ENCODE measurements at places on chromosomes 2 and 18. TPM values are rescaled to one million over a fixed set of nuclear protein-coding genes. Genes with fewer than 3 reads are reported as not detected.

DNA sequence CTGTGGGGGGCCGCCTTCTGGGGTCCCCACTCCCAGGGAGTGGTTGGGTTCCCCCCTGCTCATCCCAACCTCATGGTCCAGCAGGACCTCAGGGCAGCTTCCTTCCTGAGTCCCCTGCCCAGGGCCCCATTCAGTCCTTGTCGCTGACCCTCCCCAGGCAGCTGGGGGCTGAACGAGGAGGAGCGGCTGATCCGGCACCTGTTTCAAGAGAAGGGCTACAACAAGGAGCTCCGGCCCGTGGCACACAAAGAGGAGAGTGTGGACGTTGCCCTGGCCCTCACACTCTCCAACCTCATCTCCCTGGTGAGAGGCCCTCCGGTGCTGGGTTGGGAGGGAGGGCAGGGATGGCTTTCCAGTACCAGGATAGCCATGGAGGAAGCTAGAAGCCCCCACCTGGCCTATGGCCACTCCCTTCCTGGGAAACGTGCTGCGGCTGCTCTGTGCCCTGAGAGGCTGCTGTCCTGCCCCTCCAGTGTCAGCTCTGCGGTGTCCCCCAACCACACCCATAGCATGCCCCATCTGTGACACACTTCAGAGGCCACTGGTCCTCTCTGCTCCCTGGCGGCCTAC lies 497 bp downstream of the CHRND start:
- H3K4me1 ChIP-seq, result peaks cover 10% of the 10 kb centered on the region
- no peak overlapping the region for H3K27ac ChIP-seq
- no peaks in the 10 kb centered on the region for H3K36me3 ChIP-seq
- peaks cover 27% of the 10 kb centered on the region for H3K27me3 ChIP-seq

- no peak for DNase-seq
- no peaks in the 10 kb centered on the region for H3K27me3 ChIP-seq
- H3K4me1 ChIP-seq, result no peaks in the 10 kb centered on the region
- H3K4me3 ChIP-seq, result no peak overlapping the region
- H3K27ac ChIP-seq, result no peak overlapping the region
Measured at GRCh38 chr18:8212896-8213780, 396.1 kb upstream of the RAB12 start.

- H3K27me3 ChIP-seq, result no peaks in the 10 kb centered on the region
- H3K36me3 ChIP-seq, result no peaks in the 10 kb centered on the region
- DNase-seq, result no peak
- H3K27ac ChIP-seq, result no peak overlapping the region
- no peaks in the 10 kb centered on the region for H3K4me1 ChIP-seq
- no peak overlapping the region for H3K4me3 ChIP-seq
Measured at GRCh38 chr2:30947686-30948085, 140.4 kb upstream of the CAPN13 start.

- H3K4me1 ChIP-seq, result no peaks in the 10 kb centered on the region
- H3K27me3 ChIP-seq, result no peaks in the 10 kb centered on the region
- no peak for DNase-seq
- no peaks in the 10 kb centered on the region for H3K36me3 ChIP-seq
- H3K4me3 ChIP-seq, result no peak overlapping the region
- peak overlapping the region; percentile 44 for H3K27ac ChIP-seq
Measured at GRCh38 chr2:187552828-187553681, 1.2 kb downstream of the TFPI start.

GRCh38 chr2:43311276-43311675 lies 84.9 kb upstream of the ZFP36L2 start:
- no peak overlapping the region for H3K4me3 ChIP-seq
- no peaks in the 10 kb centered on the region for H3K27me3 ChIP-seq
- H3K36me3 ChIP-seq, result no peaks in the 10 kb centered on the region
- H3K4me1 ChIP-seq, result no peaks in the 10 kb centered on the region
- peak overlapping the region; percentile 53 for H3K27ac ChIP-seq

Gene SLC4A5
- 14.9 TPM for total RNA-seq

DNA sequence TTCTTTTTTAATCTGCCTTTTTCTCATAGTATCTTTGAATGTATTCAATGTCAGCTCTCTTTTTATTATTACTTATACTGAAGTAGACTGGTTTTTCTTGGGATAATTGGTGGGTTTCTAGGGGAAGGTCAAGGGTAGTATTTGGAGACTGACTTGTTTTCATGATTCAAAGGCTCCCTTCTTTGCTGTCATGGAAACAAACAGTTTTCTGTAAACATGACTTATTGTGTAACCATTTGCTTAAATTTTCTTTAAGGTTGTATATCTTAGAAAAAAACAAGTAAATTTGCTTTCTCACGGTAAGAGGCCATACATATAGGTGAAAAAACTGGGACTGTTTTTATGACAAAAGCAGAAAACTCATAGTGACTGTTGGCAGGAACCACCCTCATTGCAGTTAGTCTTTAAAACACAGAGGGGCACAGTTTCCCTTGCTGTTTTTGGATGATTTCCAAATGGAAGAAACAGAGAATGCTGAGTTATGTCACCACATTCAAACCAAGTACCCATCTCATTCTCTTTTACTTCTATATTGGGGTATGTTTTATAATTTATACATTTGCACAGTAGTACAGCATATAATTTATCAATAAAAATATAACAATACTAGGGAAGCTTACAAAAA lies 5.8 kb upstream of the RDH14 start:
- no peak overlapping the region for H3K4me3 ChIP-seq
- no peaks in the 10 kb centered on the region for H3K36me3 ChIP-seq
- H3K4me1 ChIP-seq, result no peaks in the 10 kb centered on the region
- no peak for DNase-seq
- H3K27ac ChIP-seq, result no peak overlapping the region

- no peak overlapping the region for H3K4me3 ChIP-seq
- H3K27me3 ChIP-seq, result no peaks in the 10 kb centered on the region
- no peak overlapping the region for H3K27ac ChIP-seq
- no peaks in the 10 kb centered on the region for H3K4me1 ChIP-seq
- DNase-seq, result no peak
Measured at GRCh38 chr2:234580686-234581085, 83.8 kb upstream of the ARL4C start.

DNA sequence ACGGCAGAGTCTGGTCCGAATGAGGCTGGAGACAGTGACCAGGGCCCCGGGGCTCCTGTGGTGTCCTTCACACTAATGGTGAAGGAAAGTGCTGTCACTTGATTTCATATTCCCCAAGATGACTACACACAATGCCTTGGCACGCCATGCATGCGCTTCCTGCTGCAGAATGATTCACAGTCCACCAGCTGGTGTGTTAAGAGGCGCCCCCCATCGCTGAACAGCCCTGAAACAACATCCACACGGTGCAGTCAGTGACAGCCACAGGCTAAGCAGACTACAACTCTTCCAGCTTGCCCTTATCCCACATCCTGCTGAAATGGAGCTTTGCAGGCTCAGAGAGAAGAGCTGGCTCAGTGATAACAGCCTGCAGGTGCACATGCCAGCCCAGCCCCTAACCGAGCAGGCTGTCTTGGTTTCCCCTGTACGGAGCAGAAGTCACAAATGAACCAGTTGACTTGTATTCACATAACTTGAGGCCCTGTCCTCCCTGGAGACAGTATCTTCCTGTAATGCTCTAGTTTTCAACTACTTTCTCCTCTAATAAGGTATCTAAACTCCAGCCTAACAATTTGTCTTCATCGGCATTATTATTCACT lies 24.3 kb upstream of the CDH20 start:
- H3K4me1 ChIP-seq, result no peaks in the 10 kb centered on the region
- no peaks in the 10 kb centered on the region for H3K36me3 ChIP-seq
- H3K4me3 ChIP-seq, result no peak overlapping the region
- H3K27ac ChIP-seq, result no peak overlapping the region
- no peak for DNase-seq

Gene MYCN
- 3.9 TPM for total RNA-seq

Gene LYG2
- total RNA-seq, result not detected

DNA sequence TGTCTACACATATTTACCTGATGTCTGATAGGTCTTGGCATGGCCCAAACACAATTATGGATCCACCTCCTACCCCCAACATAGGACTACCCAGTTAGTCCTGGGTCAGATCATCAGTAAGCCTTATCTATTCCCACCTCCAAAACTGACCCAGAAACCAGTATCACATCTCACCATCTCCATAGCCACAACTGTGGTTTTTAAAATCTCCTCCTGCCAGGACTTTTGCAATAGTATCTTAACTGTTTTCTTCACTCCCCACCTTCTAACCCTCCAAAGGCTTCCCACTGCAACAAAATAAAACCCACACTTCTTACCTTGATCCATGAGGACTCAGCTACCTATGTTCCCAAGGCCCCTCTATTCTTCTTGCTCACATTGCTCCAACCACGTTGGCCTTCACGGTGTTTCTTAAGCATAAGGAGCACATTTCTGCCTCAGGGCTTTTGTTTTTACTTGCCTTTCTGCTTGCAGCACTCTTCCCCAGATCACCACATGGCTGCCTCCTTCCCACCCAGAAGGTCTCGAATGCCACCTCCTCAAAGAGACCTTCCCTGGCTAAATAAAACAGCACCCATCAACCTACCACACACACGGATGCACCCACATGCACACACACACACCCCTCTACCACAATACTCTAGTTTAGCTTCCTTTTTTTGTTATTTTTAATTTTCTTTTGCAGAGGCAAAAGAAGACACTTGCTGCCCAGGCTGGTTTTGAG lies 125.9 kb upstream of the SLC1A4 start:
- DNase-seq, result peak; percentile 35
- no peak overlapping the region for H3K27ac ChIP-seq
- peaks cover 31% of the 10 kb centered on the region for H3K4me1 ChIP-seq
- H3K4me3 ChIP-seq, result no peak overlapping the region
- no peaks in the 10 kb centered on the region for H3K27me3 ChIP-seq
- no peaks in the 10 kb centered on the region for H3K36me3 ChIP-seq

Gene PTPRN
- not detected for total RNA-seq

GRCh38 chr2:63851691-63852311 lies 10.1 kb downstream of the UGP2 start:
- H3K36me3 ChIP-seq, result no peaks in the 10 kb centered on the region
- no peak overlapping the region for H3K27ac ChIP-seq

Gene VAMP8
- total RNA-seq, result 75.1 TPM

DNA sequence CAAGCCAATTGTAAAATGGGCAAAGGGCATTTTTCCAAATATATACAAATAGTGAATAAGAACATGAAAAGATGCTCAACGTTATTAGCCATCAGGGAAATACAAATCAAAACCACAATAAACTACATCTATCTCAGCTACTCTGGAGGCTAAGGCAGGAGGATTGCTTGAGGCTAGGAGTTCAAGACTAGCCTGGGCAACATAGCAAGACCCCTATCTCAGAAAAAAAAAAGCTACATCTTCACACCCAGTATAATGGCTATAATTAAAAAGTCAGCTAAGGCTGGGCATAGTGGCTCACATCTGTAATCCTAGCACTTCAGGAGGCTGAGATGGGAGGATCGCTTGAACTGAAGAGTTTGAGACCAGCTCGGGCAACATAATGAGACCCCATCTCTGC lies 12.6 kb upstream of the NCL start:
- no peaks in the 10 kb centered on the region for H3K36me3 ChIP-seq
- DNase-seq, result no peak
- H3K27me3 ChIP-seq, result no peaks in the 10 kb centered on the region

GRCh38 chr18:55833543-55833942 lies 245.6 kb upstream of the TCF4 start:
- H3K4me1 ChIP-seq, result no peaks in the 10 kb centered on the region
- no peaks in the 10 kb centered on the region for H3K36me3 ChIP-seq
- no peak overlapping the region for H3K4me3 ChIP-seq
- no peaks in the 10 kb centered on the region for H3K27me3 ChIP-seq

GRCh38 chr2:134692499-134692898 lies 26.3 kb downstream of the TMEM163 start:
- H3K4me1 ChIP-seq, result no peaks in the 10 kb centered on the region
- H3K27ac ChIP-seq, result no peak overlapping the region
- no peaks in the 10 kb centered on the region for H3K27me3 ChIP-seq
- no peak overlapping the region for H3K4me3 ChIP-seq
- no peaks in the 10 kb centered on the region for H3K36me3 ChIP-seq

GRCh38 chr18:60663060-60663989 lies 290.8 kb upstream of the MC4R start:
- no peak for DNase-seq
- H3K4me3 ChIP-seq, result no peak overlapping the region
- no peaks in the 10 kb centered on the region for H3K4me1 ChIP-seq
- no peak overlapping the region for H3K27ac ChIP-seq
- no peaks in the 10 kb centered on the region for H3K27me3 ChIP-seq

DNA sequence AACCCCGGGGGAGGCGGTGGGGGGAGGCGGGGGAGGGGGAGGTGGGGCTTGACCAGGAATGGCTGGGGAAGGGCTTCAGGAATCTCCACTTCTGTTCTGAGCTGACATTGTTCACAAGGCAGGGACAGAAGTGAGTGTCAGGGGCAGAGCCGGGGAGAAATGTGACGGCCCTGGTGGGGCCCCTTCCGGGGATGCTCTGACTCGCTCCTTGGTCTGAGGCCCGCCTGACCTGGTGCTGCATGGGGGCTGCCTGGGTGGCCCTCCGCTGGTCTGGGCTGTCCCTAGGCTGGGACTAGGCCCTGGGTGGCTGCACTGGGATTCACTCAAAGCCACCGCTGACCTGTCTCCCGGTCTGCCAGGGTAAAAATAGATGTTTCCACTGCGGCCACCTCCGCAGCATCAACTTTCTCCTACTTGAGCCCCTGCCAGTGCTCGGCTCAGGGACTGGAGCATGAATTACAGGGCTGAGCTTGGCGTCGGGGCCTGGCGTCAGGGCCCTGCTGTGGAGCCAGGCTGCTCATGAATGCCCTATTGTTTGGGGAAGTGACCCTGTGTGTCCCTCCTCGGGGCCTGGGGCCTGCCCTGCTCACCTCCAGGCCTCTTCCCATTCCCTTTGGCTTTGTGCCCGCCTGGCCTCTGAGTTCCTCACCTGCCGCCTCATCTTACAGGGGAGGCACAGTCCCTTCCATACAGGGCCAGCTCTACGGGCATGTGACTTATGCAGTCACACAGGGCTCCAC lies 247.5 kb downstream of the DYSF start:
- no peaks in the 10 kb centered on the region for H3K36me3 ChIP-seq
- H3K4me1 ChIP-seq, result no peaks in the 10 kb centered on the region
- no peak overlapping the region for H3K4me3 ChIP-seq
- peak; percentile 44 for DNase-seq
- H3K27ac ChIP-seq, result no peak overlapping the region

DNA sequence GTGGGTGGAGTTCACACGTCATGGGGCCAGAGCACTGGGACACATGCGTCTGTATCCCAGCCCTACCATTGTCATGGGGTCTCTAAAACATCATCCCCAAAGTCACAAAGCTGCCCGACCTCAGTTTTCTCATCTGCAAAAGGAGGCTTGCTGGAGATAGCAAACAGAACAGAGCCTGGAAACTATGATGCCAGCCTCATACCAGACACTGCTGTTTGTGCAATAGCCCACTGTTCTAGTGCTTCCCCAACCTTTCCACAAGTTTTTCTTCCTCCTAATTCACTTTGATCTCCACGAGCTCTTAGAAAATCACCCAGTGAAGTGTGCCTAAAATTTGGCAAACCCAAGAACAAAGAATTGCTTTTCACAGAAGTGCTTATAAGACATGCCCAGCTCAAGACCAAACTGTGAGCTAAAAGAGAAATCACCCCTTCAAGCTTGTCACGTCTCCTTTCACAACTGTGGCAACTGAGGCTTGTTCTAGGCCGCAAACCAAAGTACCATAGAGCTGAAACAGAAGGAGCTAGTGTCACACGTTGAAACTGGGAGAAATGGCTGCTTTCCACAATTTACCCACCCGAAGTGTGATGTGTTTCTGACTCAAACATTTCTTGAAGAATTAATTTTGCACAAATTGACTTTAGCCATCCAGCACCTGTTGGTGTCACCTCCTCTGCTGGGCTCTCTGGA lies 162.7 kb upstream of the ID2 start:
- H3K36me3 ChIP-seq, result no peaks in the 10 kb centered on the region
- no peak overlapping the region for H3K4me3 ChIP-seq
- H3K4me1 ChIP-seq, result peaks cover 3% of the 10 kb centered on the region
- DNase-seq, result no peak
- H3K27ac ChIP-seq, result no peak overlapping the region

All from Peyer's patch (tissue), 4 donors.